ENCODE measurements at places on chromosomes 16 and 17.

DNA sequence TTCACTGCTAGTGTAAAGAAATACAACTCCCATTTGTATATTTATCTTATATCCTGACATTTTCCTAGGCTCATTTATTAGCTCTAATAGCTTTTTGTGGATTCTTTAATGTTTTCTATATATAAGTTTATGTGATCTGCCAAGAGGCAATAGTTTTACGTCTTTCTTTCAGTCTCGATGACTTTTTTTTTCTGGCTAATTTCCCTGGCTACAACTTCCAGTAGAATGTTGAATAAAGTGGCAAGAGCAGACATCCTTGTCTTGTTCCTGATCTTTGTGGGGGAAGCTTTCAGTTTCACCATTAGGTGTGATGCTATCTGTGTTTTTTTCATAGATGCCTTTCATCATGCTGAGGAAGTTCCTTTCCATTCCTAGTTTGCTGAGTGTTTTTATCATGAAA is 43.9 kb upstream of the ABCA3 start:
- DNase-seq, result no peak

GRCh38 chr17:45060382-45060796 is 728 bp upstream of the NMT1 start:
- DNase-seq, result no peak

GRCh38 chr17:83007504-83008185 is 71.8 kb upstream of the METRNL start:
- no peak for DNase-seq

DNA sequence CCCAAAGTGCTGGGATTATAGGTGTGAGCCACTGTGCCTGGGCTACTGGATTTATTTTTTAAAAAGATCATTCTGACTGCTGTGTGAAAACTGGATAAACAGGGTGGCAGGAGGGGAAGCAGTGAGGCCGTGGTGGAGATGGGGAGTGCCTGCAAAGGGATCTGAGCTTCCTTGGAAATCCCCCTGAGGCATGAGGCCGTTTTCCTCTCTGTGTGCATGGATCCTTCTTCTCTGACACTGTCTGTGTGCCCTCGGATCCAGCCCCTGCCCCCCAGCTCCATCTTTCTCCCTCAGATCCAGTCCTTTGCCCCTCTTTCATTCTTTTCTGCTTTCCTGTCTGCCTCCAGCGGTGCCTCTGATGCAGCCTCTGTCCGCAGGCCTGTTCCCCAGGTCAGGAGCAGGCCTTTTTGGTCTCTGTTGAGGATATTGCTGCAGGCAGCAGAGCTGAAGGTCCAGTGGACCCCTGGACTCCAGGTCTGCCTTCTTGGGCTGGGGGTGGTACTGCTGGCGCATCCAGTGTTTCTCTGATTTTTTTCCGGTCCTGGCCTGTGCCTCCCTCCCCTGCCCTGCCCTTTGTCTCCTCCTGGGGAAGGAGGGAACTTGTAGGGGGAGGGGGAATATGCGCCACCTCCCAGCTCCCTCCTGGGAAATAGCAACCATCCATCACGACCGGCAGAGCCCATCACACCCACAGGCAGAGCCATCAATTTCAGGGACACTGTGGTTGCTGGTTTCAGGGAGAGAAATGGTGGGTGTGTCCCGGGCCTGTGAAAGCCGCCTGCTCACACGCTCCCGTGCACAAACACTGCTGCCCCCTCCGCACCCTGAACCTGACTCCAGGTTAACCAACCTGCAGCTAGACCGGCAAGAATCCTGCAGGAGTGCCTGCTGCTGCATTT is 17.0 kb downstream of the MGAT5B start:
- no peak for DNase-seq

GRCh38 chr17:42049834-42050392 is 488 bp downstream of the C17orf113 start:
- no peak for DNase-seq

GRCh38 chr16:87003414-87003755 is 313.8 kb downstream of the C16orf95 start:
- no peak for DNase-seq

GRCh38 chr16:80369138-80369958 is 171.4 kb upstream of the DYNLRB2 start:
- DNase-seq, result no peak

- DNase-seq, result no peak
Observed at GRCh38 chr16:52383640-52384292, 163.2 kb downstream of the TOX3 start.

DNA sequence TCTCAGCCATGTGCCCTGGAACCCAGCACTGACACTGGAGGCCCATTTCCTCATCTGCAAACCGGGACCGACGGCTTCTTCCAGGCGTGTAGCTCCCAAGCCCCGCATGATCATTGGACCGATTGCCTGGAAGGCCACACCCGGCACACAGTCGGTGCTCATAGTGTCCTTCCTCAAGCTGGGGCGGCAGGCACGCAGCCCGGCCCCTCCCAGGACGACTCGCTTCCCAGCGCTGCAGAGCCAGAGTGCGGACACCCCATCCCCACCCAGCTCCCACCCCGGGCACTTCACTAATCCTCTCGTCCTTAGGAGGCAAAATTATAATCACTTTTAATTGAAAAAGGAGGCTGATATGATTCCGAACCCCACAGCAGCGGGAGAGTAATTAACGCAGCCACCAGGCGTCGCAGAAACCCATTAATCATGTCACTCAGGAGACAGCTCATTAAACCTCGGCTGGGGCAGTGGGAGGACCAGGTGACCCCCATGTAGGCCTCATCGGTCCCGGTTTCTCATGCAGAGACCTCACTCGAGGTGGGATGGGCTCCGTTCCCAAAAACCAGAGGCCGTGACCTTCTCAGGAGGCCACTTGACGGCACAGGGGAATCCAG is 33.1 kb downstream of the ZNF469 start:
- DNase-seq, result no peak

DNA sequence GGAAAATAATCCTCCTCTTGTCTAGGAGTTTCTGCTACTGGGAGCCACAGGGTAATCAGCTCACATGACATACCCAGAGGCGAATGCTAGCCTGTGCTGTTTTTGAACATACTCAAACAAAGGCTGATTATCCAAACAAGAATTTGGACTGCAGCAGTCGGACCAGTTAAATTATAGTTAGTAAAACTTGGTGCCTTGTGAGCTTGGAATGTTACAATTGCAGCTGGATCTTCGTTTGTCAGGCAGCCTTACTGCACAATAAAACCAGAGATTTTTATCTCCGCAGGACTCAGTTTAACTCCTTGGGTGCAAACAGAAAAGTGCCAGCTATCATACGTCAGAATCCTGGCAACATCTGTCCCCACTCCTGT is 163.8 kb upstream of the TBX2 start:
- no peak for DNase-seq

DNA sequence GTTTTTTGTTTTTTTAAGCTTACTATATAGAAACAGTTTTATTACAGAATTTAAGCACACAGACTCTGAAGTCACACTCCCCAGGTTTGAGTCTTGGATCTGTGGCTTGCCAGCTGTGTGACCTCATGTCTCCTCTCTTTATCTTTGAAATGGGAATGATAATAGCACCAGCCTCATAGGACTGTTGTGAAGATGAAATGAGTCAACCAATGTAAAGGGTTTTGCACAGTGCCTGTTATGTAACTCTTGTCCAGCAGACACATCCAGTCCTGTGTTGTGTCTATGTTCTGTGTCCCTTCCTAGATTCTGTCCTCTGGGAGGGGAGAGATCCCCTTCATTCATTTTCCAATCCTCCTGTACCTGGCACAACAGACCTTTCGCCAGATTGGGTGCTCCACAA is 3.1 kb upstream of the CPD start:
- no peak for DNase-seq

GRCh38 chr17:80959330-80960036 is 32.2 kb upstream of the CHMP6 start:
- peak; percentile 83 for DNase-seq

- DNase-seq, result no peak
Observed at GRCh38 chr17:3895354-3895753, 2.5 kb upstream of the CAMKK1 start.
